ENCODE measurements at places on chromosomes 13 and 19.

DNA sequence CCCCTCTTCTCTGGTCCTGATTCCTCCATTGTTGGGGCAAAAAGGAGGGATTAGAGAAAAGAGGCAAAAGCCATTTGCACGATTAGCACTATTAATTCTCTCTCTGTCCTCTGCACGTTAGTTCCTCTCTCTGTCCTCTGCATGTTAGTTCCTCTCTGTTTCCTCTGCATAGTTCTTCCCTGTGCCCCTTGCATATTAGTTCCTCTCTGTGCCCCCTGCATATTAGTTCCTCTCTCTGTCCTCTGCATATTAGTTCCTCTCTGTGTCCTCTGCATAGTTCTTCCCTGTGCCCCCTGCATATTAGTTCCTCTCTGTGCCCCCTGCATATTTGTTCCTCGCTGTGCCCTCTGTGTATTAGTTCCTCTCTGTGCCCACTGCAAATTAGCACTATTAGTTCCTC lies 847.2 kb upstream of the GPC6 start:
- DNase-seq = no peak

DNA sequence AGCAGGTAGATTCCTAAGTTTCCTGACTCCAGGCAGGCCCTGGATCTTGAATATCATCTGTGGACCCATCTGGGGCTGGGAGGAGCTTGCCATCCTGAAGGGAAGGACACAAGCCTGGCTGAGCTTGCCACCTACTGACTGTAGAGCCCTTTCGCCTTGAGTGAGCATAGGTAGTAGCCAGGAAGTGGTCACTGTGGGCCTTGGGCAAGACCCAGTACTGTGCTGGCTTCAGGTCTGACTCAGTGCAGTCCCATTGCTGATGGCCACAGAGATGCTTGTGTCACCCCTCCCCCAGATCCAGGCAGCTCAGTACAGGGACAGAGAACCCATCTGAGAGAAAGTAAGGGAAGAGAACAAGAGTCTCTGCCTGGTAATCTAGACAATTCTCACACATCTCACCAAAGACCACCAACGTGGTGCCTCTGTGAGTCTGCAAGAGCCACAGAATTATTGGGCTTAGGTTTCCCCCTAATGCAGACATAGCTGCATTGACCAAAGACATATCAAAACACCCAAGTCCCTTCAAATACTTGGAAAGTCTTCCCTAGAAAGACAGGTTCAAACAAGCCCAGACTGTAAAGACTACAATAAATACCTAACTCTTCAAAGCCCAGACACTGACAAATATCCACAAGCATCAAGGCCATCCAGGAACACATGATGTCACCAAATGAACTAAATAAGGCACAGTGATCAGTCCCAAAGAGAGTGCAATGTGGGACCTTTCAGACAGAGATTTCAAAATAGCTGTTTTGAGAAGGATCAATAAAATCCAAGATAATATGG lies 108.2 kb upstream of the WASF3 start:
- no peak for DNase-seq

DNA sequence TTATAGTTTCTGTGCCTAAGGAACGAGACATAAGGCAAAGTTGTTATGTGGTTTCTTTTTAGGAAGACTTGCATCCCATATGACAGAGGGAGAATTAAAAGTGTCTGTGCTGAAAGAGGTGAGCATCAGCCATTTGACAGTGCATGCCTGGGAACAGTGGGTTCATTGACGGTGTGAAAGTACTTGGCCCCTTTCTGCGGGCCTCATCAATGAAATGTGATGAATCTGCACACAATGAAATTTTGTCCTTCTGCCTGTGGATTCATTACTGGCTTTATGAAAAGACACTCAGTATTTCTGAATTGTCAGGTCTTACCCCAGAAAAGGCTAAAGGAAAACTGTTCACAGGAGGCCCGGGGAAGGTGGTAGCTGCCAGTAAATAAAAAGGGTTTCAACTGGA lies 295.8 kb downstream of the FOXO1 start:
- no peak for DNase-seq

DNA sequence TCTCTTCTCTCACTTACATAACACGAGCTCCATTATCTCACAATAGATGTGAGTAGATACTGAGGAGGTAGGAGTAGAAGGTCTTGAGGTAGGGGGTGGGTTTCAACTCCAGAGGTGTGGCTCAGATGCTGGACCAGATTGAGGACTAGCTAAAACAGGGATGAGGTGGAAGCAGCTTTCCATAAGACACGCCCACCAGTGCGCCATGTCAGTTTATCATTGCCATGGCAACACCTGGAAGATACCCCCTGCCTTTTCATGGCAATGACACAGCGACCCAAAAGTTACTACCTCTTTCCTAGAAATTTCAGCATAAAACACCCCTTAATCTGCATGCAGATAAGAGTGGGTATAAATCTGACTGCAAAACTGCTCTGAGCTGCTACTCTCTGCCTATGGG lies 44.1 kb downstream of the KCTD15 start:
- no peak for DNase-seq

GRCh38 chr13:98856983-98857382 lies 104.5 kb upstream of the SLC15A1 start:
- DNase-seq = no peak

DNA sequence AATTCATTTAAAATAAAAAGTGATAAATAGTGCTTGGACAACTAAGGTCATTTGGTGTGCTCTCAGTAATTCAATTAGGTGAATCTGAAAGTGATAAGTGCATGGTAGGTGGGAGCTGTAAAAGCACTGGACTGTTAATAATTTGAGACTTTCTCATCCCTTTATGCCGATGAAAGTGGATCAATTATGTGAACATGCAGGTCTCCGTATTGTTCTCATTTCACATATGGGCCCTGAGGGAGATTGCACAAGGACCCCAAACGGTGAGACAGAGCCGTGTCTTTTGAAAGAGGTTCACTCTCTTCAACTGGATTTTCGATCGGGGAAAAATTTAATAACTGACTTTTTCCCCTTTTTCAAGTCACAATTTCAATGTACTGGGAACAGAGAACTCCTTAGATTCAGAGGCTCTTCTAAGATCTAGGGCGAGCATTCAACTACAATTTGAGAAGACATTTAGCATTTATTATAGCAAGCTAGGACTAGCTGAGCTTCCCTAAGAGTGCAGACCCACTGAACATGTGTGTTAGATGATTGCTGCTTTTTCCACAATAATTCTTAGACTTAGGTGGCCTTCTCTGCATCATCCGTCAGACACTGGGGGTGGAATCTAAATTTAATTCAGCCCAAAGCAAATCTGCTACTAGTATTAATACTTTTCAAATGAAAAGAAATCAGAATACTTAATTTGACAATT lies 347.6 kb downstream of the OXGR1 start:
- DNase-seq = no peak

- no peak for DNase-seq
These were observed 156.4 kb downstream of the COL4A1 start for GRCh38 chr13:110150384-110151101.

GRCh38 chr19:16146112-16146511 lies 2.6 kb downstream of the HSH2D start:
- DNase-seq = no peak

- DNase-seq = no peak
These were observed 2.7 kb downstream of the MAP4K1 start for GRCh38 chr19:38615007-38615581.

- no peak for DNase-seq
These were observed 43.9 kb downstream of the CELF5 start for GRCh38 chr19:3268326-3268725.

GRCh38 chr13:32164622-32165268 lies 133.2 kb downstream of the FRY start:
- no peak for DNase-seq

DNA sequence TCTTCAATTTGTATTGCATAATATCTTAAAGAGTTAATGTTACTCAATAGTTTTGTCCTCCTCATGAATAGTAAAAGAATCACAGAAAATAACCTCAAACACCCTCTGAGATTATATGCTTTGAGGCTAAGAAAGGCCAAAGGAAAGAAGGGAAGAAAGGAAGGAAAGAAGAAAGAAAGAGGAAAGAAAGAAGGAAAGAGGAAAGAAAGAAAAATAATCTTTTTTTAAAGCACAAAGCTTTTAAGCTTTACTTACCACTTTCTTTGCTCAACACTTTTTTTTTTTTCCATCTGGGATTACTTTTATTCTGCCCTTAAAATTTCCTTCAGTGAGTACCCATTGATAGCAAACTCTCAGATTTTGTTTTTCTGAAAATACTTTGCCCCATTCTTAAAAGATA lies 369.1 kb downstream of the FGF9 start:
- DNase-seq = no peak

DNA sequence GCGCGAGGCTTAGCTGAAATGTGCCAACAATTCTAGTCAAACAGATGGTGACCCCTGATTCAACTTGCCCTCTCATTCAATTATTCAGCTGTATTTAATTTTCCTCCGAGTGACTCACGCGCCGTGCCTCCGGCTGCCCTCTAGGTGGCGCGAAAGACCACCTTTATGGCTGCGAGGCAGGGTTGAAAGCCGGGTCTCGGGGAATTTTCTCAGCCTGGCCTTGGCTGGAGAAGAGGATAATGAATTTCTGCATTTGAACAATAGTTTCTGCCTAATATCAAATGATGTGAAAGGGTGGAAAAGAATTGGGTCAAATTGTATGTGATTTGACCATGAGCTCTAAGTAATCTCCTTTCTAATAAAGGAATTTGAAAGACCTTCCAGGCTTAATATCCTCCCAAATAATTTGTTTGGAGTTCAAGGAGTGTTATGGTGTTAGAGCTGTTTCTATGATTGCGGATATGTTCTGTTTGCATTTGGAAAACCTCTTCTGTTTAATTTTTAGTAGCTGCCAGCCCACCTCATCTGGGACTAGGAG lies 310.9 kb downstream of the ZNF536 start:
- no peak for DNase-seq

DNA sequence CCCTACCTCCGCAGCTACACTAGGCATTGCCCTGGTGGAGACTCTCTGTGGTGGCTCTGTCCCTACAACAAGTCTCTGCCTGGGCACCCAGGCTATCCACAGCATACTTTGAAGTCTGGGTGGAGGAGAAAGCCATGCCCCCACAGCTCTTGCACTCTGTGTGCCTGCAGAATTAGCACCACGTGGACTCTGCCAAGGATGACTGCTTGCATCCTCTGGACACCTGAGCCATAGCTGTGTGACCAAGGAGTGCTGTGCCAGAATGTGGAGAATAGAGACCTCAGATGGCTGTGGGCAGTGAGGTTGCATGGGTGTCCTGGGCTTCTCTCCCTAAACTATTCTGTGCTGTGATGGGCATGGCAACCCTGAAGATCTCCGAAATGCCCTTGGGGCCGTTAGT lies 21.2 kb upstream of the MCF2L start:
- no peak for DNase-seq

- DNase-seq = no peak
These were observed 56.7 kb downstream of the GNG7 start for GRCh38 chr19:2645826-2646225.

- DNase-seq = no peak
These were observed 74.6 kb upstream of the MEDAG start for GRCh38 chr13:30831515-30831914.

DNA sequence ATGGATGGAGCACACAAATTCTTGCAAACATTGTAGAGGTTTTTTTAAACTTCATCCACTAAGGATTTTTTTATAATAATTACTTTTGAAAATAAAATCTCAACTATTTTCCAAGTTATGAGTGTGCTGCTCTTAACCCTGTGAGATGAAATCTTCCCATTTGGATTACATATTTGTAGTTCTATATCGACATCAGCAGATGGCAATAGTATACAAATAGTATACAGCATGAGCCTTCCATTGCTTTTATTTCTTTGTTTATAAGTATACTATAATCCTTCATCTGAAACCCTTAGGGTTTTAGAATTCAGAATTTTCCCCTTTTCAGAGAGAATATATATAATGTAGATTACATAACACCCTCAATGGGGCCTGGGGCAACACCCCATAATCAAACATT lies 70.5 kb downstream of the GJA3 start:
- no peak for DNase-seq

DNA sequence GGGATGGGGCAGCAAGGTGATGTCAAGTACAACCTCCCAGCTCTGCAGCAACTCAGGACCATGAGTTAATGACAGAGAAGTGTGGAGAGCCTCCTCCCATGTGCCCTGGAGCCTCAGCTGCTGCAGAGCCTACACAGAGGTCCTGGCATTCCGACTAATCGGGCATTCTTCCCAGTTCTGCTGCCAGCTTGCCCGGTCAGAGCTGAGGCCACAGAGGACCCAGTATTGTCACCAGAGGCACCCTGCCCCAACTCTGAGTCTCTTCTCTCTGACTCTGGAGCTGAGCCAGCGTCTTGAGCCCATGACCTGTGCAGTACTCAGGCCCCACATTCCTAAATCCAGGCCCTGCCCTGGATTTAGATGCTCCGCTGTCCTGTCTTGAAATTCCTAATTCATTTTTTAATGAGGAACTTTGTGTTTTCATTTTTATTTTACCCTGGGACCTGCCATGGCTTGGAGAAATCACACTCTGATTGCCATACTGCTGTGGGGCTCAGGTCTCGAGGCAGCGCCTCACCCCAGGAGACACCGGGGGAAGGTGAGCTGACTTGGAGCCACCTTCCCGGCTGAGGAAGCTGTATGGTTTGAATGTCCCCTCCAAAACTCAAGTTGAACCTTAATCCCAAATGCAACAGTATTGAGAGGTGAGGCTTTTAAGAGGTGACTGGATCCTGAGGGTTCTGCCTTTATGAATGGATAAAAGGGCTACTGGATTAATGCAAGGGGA lies 144.9 kb upstream of the ZNF507 start:
- no peak for DNase-seq

- no peak for DNase-seq
These were observed 146.8 kb downstream of the FOXO1 start for GRCh38 chr13:40519637-40520036.

- DNase-seq = no peak
These were observed 350.0 kb downstream of the ZNF536 start for GRCh38 chr19:30722186-30722585.

DNA sequence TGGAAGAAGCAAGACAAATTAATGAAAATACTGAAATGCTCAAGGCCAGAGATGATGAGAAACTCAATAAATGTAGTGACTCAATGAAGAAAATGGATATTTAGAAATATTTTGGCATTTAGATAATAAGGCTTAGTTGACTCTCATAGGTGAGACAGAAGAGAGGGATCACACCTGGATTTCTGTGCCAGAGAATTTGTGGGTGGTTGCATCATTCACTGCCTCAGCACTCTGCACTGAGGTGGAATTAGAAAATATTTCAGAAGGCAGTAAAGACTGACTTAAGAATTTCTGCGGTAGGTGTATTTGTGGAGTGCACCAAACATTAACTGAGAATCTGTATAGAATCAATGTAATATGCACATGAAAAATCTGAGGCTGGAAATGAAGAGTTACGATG lies 848.3 kb upstream of the PCDH9 start:
- no peak for DNase-seq

- DNase-seq = no peak
These were observed 128.4 kb downstream of the CDK8 start for GRCh38 chr13:26382366-26382765.

All from T-helper 1 cell (primary cell).